ENCODE measurements at places on chromosomes 4 and X.

DNA sequence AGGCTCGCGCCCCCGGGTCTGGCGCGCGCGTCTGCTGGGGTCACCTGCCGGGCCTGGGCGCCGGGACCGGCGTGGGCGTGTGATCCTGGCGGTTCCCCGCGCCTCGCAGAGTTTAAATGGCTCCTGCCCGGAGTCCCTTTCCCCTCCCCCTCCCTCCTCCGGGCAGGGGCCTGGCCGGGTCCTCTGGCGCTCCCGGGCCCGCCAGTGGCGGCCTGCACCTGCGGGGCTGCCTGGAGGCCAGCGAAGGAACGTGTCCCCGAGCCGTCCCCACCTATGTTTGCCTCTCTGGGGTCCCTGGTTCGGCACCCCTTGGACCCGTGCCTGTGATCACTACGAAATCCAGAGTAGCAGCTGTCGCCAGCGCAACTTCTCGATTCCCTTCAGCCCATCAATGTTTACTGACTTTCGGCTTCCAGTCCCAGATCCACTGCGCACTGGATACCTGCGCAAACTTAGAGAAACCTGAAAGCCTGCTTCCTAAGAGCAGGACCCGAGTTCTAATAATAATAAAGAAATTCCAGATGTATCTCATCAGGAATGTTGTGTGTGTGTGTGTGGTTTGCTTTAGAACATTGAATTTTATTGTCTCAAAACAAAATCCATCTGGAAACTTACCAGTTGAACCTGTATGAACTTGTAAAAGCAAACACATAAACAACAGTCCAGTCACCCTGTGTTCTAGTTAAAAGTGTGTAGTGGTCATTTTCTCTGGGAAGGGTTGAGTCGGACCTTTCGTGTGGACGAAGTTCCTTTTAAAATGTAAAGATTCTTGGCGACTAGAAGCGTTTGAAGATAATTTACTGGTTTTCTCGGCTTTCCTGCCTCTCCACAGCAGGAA, 788 bp downstream of the SHROOM2 start:
- H3K4me1 ChIP-seq: peaks cover 13% of the 10 kb centered on the region
- H3K27ac ChIP-seq: peak overlapping the region; percentile 51
- peak overlapping the region; percentile 57 for H3K4me3 ChIP-seq
- no peaks in the 10 kb centered on the region for H3K36me3 ChIP-seq

DNA sequence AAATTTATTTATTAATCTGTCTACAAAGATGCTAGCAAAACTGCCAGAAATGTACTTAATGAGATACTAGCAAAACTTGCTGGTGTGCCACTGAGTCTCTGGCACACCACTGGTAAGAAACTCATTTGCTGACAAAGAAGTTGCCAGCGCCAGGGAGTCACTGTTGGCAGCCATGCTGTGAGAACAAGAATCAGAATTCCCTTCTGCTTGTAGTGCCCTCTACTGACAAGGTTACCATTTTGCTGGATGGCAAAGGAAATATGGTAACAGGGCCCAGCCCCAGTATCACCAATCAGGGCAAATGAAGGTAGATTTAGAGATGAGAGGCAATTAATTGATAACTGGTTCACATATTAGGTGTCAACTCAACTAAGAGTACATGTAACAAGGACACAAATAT, 750.1 kb upstream of the ADGRL3 start:
- H3K27ac ChIP-seq: no peak overlapping the region
- no peak for DNase-seq
- no peaks in the 10 kb centered on the region for H3K4me1 ChIP-seq
- no peaks in the 10 kb centered on the region for H3K27me3 ChIP-seq
- no peaks in the 10 kb centered on the region for H3K36me3 ChIP-seq

- no peaks in the 10 kb centered on the region for H3K27me3 ChIP-seq
- H3K27ac ChIP-seq: no peak overlapping the region
- H3K4me1 ChIP-seq: no peaks in the 10 kb centered on the region
- DNase-seq: no peak
- H3K36me3 ChIP-seq: no peaks in the 10 kb centered on the region
- H3K4me3 ChIP-seq: no peak overlapping the region
These were observed 247.9 kb downstream of the HNRNPD start for GRCh38 chr4:82125787-82126297.

GRCh38 chr4:63063760-63064159, 1345.5 kb downstream of the TECRL start:
- H3K27ac ChIP-seq: no peak overlapping the region
- no peak overlapping the region for H3K4me3 ChIP-seq
- no peaks in the 10 kb centered on the region for H3K36me3 ChIP-seq
- no peaks in the 10 kb centered on the region for H3K27me3 ChIP-seq
- no peak for DNase-seq

- no peaks in the 10 kb centered on the region for H3K4me1 ChIP-seq
- no peak for DNase-seq
- H3K27ac ChIP-seq: no peak overlapping the region
- H3K27me3 ChIP-seq: no peaks in the 10 kb centered on the region
These were observed 136.6 kb downstream of the NWD2 start for GRCh38 chr4:37381040-37381668.

- H3K36me3 ChIP-seq: no peaks in the 10 kb centered on the region
- H3K27ac ChIP-seq: no peak overlapping the region
- DNase-seq: no peak
These were observed 292.9 kb downstream of the USP46 start for GRCh38 chr4:52366191-52366590.

DNA sequence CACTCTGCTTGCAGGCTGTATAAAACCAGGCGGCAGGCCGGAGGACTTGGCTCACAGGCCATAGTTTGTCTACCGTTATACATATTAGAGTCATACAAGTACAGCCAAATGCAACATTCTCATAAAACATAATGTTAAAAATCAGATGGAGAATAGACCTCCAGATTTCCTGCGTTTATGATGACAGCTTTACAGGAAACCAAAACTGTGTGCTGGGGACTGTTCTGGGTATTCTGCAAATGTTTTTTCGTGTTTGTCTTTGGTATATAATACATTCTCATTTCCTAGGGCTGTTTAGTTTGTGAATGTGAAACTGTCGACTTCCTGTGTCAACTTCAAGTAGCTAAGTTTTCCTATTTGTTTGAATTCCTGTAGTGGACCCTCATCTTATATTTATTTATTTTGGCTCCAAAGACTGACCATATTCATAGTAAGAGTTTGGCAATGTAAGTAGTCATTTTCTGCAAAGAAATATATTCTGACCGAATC, 79.5 kb upstream of the FAM9C start:
- no peak for DNase-seq
- H3K27ac ChIP-seq: no peak overlapping the region
- no peak overlapping the region for H3K4me3 ChIP-seq
- H3K27me3 ChIP-seq: no peaks in the 10 kb centered on the region
- H3K36me3 ChIP-seq: no peaks in the 10 kb centered on the region

- no peak for DNase-seq
- H3K27ac ChIP-seq: no peak overlapping the region
- H3K4me1 ChIP-seq: no peaks in the 10 kb centered on the region
- no peaks in the 10 kb centered on the region for H3K27me3 ChIP-seq
- no peaks in the 10 kb centered on the region for H3K36me3 ChIP-seq
- H3K4me3 ChIP-seq: no peak overlapping the region
These were observed 21.0 kb downstream of the MAOA start for GRCh38 chrX:43676971-43677572.

GRCh38 chrX:13131396-13132137, 87.1 kb upstream of the FAM9C start:
- no peaks in the 10 kb centered on the region for H3K36me3 ChIP-seq
- no peak for DNase-seq
- H3K27ac ChIP-seq: no peak overlapping the region
- no peaks in the 10 kb centered on the region for H3K27me3 ChIP-seq

DNA sequence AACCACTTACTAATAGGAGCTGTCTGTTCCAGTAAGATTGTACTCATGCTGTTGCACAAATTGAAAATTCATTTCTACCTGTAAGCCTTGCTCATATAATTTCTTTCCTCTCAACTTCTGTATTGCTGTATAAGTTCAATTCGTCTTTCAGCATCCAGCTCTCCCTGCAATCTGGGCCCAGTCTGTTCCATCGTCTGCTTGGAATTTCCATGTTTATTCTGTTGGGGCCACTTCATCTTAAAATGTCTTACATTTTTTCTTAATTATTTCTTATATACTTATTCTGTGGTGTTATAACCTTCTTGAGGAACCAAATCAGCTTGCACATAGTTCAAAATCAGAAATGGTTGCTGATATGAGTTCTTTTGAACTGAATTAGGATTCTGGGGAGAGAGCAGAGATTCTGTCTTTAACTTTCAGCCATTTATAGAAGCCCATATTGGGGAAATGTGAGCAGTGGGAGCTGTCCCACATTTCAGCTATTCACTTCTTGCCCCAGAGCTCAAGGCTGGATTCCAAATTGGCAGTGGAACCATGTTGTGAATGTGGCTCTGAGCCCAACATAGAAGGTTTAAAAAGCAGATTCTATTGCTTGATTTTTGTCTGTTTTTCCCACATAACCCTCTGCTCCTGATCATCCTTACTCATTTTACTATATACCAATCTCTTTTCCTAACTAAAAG, 291.9 kb downstream of the BMPR1B start:
- no peaks in the 10 kb centered on the region for H3K4me1 ChIP-seq
- DNase-seq: no peak
- no peaks in the 10 kb centered on the region for H3K36me3 ChIP-seq
- no peak overlapping the region for H3K27ac ChIP-seq
- no peak overlapping the region for H3K4me3 ChIP-seq

GRCh38 chr4:6295495-6295894, 25.8 kb downstream of the WFS1 start:
- peaks cover 79% of the 10 kb centered on the region for H3K36me3 ChIP-seq
- no peak overlapping the region for H3K27ac ChIP-seq
- no peaks in the 10 kb centered on the region for H3K4me1 ChIP-seq
- H3K27me3 ChIP-seq: no peaks in the 10 kb centered on the region
- DNase-seq: no peak

DNA sequence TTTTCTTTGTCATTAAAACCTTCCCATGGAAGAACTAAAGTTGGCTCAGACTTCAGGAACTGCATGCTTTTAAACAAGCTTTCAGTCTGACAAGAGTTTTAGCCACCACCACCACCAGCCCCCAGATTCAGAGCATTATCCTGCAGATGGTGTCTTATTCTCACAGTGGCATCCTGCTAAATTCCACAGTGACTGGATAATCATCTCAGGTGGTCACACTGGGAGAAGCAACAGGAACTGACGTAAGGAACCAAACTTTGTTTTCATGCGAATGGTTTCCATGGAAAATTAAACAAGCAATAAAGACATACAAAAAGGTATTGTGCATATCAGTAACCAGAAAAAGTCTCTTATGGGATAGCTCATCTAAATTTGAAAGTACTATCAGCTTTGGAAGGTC, 370.7 kb downstream of the FBXW7 start:
- no peaks in the 10 kb centered on the region for H3K27me3 ChIP-seq
- H3K27ac ChIP-seq: no peak overlapping the region
- no peaks in the 10 kb centered on the region for H3K36me3 ChIP-seq
- no peak for DNase-seq

- DNase-seq: no peak
These were observed 22.5 kb downstream of the HNRNPH2 start for GRCh38 chrX:101430457-101431078.

DNA sequence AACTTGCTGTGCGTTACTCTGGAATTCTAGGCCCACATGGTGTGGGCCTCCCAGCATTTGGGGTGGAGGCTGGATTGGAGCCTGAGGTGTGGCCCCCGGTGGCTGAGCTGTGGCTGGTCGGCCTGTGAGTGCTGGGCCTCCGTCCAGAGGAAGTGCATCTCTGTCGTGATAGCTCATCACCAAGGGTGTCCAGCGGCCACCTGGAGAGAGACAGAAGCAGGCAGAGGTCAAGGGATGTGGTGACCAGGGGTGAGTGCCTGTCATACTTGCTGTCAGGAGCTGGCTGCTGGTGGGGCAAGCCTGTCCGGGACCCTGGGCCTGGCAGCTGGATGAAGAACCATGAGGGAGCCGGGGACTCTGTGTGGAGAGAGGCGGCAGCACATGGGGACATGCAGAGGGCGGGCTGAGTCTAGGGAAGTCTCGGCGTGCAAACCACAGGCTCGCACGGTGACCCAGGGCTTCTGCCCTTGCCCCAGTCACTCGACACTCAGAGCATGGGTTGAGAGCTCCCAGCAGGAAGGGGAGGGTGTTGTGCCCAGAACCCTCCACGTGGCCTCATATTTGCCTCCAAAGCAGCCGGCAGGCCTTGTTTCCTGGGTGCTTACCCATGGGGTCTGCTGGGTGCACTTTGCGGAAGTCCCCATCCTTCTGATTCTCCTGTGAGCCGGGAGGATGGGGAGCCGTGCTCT, 6.2 kb downstream of the SORCS2 start:
- H3K27me3 ChIP-seq: peaks cover 22% of the 10 kb centered on the region
- H3K27ac ChIP-seq: no peak overlapping the region
- peak; percentile 70 for DNase-seq
- H3K4me1 ChIP-seq: peaks cover 24% of the 10 kb centered on the region
- H3K36me3 ChIP-seq: no peaks in the 10 kb centered on the region
- no peak overlapping the region for H3K4me3 ChIP-seq

GRCh38 chr4:8346838-8347605, 77.5 kb downstream of the HTRA3 start:
- no peaks in the 10 kb centered on the region for H3K36me3 ChIP-seq
- H3K4me3 ChIP-seq: no peak overlapping the region
- no peak overlapping the region for H3K27ac ChIP-seq
- peak; percentile 42 for DNase-seq
- peaks cover 4% of the 10 kb centered on the region for H3K27me3 ChIP-seq

DNA sequence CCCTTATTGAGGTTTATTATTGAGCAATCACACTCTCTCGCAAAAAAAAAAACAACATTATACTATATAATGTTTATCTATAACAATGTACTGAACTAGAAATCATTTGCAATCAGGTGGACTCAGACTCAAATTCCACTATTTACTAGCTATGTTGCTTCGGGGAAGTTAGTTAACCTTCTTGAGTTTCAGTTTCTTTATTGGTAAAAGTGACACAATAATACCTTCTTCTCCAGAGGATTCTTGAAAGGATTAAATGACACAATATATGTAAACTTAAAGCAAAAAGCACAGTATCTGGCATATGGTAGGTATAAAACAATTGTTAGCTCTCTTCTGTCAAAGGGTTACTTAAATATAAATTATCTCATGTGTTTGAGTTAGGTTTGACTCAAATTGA, 31.5 kb upstream of the HDAC8 start:
- no peak overlapping the region for H3K4me3 ChIP-seq
- H3K27ac ChIP-seq: no peak overlapping the region
- H3K27me3 ChIP-seq: no peaks in the 10 kb centered on the region
- H3K4me1 ChIP-seq: no peaks in the 10 kb centered on the region
- no peak for DNase-seq
- no peaks in the 10 kb centered on the region for H3K36me3 ChIP-seq

GRCh38 chr4:187451776-187452175, 543.8 kb upstream of the ZFP42 start:
- H3K4me3 ChIP-seq: no peak overlapping the region
- no peak overlapping the region for H3K27ac ChIP-seq
- H3K4me1 ChIP-seq: no peaks in the 10 kb centered on the region
- no peak for DNase-seq

DNA sequence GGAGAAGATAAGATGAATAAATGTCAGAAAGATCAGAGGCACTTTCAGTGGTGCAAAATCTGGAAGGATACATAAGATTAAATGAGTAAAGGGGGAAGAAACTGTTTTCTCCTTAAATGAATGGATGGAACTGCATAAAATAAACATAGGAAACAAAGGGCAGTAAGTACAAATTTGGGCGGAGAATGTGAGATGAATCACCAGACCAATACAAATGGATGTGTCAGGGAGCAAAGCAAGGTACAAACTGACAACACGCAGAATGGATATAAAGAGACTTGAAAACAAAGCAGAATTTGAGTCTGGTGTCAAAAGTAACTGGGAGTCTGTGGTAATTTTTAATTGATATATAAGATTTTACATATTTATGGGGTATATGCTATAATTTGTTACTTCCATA, 175.3 kb upstream of the PCDH18 start:
- no peak overlapping the region for H3K4me3 ChIP-seq
- DNase-seq: no peak
- no peaks in the 10 kb centered on the region for H3K27me3 ChIP-seq
- no peaks in the 10 kb centered on the region for H3K36me3 ChIP-seq

Measured in suprapubic skin (tissue), 4 donors.